ENCODE measurements at places on chromosomes 7 and 10.

DNA sequence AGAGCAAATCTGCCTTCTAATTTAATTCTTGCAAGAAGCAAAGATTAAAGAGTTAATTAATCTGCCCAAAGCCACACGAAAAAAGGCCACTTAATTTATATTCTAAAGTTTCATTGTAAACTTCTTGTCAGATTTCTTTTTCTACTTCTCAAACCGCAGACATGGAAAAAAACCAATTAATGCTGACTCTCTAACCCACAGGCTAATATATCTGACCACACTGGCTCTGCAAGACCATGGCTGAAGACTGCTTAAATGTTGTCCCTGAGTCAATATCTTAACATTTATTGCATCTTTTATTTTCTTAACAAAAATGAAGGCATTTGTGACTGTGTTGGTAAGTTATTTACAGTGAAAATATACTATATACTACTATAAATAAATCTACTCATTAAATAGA, 234.0 kb upstream of the SP8 start:
- DNase-seq: no peak

GRCh38 chr7:5766321-5766761, 15.1 kb downstream of the RNF216 start:
- DNase-seq: no peak

DNA sequence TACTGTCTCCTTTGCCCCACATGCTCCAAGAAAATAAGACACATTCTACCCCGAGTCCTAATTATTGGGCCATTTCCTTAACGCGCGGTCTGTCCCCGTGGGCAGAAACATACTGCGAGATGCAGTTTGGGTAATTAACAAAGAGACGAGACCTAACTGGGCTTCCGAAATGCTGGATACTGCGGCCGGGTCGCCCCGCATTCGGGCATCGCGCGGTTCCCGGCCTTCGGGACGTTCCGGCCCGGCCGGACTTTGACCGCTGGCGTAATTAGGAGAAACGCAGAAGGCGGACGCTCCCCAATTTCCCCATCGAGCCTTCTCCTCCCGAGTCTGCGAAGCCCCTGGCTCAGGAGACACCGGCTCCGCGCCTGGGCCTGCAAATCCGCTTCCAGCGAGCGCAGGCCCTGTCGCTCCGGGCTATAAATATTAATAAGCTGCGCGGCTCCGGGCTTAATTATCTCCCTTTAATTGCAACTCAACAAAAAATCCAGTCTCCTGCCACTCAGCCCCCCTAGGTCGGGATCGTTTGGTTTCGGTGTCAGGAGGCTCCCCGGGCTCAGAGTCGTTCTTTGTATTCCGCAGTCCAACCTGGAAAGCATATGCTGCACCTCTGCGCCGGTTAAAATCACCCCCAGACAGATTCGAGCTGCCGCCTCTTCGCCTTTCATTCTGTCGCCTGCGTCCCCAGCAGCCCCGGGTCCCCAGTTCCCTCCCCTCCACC, 131.5 kb downstream of the SPAG6 start:
- DNase-seq: no peak

GRCh38 chr10:20004087-20004523, 187.9 kb downstream of the PLXDC2 start:
- DNase-seq: no peak

DNA sequence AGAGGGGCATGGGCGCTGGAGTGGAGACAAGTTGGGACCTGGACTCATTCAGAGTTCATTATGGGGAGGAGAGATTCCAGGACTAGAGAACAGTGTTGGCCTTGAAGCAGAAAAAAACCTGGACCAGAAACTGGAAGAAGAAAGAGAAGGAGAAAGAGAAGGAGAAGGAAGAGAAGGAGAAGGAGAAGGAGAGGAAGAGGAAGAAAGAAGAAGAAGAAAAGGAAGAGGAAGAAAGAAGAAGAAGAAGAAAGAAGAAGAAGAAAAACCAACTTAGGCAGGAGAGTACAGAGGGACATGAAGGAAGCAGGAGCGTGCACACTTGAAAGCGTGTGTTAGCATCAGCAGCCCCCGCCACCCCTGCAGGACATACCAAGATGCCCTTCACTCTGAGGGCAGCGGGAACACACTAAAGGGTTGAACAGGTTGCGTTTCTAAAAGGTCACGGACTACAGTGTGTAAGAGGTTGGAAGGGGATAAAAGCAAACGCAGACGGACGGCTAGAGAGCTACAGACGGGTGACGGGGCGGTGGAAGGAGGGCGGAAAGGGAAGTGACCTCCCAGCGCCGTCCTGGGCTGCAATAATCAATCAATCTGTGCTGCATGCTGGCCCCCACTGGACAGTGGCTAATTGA, 95.3 kb downstream of the SEC61G start:
- DNase-seq: no peak

GRCh38 chr10:115851695-115852094, 421.3 kb downstream of the GFRA1 start:
- no peak for DNase-seq

DNA sequence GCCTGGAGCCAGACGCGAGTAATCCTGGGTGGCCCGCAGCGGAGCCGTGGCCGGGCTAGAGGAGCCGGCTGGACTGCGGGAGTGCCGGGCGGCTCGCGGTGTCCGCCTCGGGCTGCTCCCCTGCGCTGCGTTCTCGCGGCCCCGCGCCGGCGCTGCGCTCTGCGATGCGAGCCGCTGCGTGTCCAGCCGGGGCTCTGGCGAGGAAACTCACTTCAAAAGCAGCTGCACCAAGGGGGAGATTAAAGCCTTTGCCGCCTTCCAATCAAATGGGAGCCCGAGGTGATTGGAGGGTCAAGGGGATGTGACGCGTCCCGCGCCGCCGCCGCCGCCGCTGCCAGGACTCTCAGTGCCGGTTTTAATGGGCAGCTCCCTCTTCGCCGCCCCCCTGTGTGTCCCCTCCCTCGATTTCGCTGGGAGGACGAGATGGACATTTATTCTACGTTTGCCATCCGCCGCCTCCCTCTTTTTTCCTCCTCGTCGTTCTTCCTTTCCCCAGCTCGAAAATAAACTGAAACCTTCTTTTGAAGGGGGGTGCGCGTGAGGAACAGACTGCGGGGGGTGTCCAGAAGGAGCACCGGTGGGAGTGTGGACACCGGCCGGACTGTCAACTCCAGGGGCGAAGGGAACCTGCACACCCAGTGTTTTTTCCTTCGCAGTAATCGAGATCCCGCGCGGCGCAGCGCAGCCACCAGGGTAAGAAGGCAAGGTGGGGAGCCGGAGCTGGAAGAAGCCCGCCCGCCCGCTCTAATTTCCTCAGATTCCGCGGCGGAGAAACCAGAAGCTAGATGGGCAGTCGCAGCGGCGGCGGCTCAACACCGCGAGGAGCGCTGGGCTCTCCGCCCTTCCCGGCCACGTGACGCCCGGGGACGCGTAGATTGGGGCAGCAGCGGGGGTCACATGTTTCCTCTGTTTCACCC, at the start of gene ZNF503:
ZNF503 (minus strand) TSS at position 196 of the 917 bp plus-strand sequence. CDS start 345 bp downstream, outside the sequence.
- DNase-seq: no peak

- no peak for DNase-seq
Observed at GRCh38 chr10:132774902-132775863, 10.8 kb downstream of the NKX6-2 start.

- DNase-seq: no peak
Observed at GRCh38 chr10:106980495-106981451, 183.7 kb downstream of the SORCS1 start.

GRCh38 chr7:151748733-151749132, 128.2 kb downstream of the PRKAG2 start:
- DNase-seq: no peak

DNA sequence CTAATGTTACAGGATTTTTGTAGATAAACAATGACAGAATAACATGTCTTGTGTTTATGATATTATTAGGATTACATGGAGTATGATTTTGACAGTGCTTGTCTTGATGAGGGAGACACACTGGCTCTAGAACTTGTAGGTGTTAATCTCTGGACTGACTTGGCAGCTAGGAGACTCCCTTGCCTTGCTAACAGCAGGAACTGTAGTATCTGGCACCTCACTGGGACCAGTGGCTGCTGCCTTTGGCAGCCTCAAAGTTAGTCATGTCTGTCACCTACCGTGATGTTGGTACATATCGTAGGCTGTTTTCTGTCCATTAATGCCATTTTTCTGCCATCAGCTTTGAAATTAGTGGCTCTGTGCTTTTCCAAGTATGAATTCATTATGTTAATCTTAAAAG, 261.5 kb downstream of the CDK14 start:
- no peak for DNase-seq

GRCh38 chr7:72336632-72337389, 75.3 kb downstream of the CALN1 start:
- DNase-seq: no peak

- no peak for DNase-seq
Observed at GRCh38 chr10:125521721-125522680, 161.0 kb downstream of the TEX36 start.
